ENCODE measurements at places on chromosomes 2 and 18.

- no peak for DNase-seq
These were observed 14.7 kb downstream of the CAPN10 start for GRCh38 chr2:240601061-240601830.

- no peak for DNase-seq
These were observed 146.1 kb upstream of the SATB2 start for GRCh38 chr2:199603721-199604291.

DNA sequence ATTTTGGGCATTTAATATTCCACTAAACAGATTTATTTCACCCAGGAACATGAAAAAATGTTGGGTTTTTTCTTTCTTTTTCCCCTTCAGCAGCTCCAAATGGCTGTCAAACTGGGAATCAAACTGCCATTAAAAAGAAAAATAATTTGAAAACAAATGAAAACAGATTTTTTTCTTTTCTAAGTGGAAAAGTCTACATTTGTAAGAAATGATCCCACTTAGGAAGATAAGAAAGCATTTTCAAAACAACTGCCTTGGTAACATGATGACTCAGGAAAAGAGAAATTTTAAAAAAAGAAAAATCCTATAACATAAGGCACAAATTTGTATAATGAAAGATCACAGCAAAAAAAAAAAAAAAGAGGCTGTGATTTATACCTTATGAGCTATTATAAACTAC lies 20.0 kb downstream of the ZNF521 start:
- no peak for DNase-seq

DNA sequence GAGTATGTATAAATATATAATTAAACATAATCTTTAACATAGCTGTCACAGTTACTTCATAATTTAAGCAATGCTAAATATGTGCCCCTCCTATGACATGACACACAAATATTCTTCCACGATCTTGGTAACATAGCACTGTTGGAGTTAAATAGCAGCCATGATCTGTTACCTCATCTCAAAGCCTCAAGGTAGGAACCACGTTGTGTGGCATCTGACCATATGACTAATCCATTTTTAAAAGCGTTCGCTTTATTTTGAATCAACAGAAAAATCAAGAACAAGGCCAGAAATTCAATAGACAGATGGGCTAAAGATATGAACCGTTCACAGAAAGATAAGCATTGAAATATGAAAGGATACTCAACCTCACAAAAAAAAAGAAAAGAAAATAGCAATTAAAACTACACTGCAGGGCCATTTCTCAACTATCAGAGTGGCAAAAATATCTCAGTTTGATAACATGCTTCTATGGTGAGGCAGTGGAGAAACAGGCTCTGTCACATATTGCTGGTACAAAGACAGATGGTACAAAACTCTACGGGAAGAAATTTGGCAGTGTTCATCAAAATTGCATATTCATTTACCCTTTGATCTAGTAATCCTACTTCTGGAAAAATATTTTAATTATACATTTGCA lies 105.9 kb downstream of the TMX3 start:
- DNase-seq, result peak; percentile 79

DNA sequence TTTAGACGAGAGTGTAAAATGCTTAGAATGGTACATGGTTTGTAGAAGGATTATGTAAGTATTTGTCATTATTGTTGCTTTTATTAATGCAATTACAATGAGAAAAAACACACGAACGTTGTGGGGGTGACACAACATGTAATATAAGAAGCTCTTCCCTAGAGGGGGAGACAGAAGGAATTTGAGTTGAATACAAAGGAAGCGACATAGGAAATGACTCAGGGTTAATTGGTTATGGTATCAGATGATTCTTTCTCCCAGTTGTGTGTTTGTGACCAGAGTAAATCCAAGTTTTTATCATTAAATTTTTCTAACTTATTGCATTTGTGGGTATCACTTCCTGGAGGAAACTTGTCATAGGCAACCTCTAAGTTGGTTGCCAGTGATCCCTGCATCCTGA lies 625.6 kb upstream of the CDH2 start:
- no peak for DNase-seq

DNA sequence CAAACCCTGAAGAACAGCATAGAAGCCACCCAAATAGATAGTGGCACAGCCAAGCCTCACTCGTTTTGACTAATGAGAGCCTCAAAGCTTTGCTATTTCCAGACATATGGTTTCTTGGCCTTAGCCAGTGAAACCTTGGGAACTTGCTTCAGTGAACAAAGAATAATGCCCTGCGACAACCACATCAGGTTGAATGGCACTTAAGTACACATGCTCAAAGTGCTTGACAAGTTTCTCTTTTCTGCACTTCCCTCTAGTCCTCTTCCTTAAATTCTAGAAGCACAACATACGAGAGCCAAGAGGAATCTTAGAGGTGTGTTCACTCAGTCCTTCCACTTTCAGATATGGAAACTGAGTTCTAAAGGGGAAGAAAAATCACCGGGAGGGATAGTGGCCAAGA lies 258.3 kb downstream of the HAUS1 start:
- no peak for DNase-seq

- DNase-seq, result no peak
These were observed 5.9 kb upstream of the SCYGR2 start for GRCh38 chr2:227592694-227593387.

DNA sequence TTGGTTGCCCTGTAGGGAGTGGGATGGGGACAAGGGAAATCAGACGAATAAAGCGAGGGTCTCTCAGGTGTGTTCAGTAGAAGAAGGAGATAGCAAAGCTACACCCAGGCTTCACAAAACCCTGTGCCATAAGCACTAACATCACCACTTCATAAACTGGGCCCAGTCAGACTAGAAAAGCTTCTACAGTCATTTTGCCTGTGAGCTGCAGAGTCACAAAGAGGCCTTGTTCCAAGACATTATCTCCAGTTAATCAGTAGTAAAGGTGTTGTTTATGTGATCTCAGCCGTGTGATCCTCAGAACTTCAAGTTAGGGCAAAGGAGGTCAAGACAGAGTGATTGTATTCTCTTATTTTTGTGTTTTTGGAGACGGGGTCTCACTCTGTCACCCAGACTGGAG lies 148.0 kb downstream of the GALR1 start:
- no peak for DNase-seq

- no peak for DNase-seq
These were observed 261.7 kb upstream of the MAP2 start for GRCh38 chr2:209162129-209162528.

DNA sequence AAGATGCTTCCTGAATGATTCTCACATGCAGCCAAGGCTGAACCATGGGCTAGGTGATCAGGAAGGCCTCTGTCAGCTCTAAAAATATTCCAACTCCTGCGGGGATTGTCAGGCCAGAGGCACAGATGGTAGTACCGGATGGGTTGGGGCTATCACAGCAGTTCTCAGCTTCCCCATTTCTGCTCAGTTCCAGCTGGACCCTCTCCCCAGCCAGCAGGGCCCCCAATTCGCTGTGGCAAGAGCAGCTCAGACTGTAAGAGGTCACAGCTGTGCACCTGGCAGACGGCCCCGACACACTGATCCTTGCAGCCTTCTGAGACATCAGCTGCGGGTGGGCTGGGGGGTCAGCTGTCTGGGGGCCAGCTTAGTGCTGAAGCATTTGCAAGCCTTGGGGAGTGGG lies 43.6 kb upstream of the TCF7L1 start:
- peak; percentile 8 for DNase-seq

GRCh38 chr2:134711692-134712091 lies 7.1 kb downstream of the TMEM163 start:
- no peak for DNase-seq

DNA sequence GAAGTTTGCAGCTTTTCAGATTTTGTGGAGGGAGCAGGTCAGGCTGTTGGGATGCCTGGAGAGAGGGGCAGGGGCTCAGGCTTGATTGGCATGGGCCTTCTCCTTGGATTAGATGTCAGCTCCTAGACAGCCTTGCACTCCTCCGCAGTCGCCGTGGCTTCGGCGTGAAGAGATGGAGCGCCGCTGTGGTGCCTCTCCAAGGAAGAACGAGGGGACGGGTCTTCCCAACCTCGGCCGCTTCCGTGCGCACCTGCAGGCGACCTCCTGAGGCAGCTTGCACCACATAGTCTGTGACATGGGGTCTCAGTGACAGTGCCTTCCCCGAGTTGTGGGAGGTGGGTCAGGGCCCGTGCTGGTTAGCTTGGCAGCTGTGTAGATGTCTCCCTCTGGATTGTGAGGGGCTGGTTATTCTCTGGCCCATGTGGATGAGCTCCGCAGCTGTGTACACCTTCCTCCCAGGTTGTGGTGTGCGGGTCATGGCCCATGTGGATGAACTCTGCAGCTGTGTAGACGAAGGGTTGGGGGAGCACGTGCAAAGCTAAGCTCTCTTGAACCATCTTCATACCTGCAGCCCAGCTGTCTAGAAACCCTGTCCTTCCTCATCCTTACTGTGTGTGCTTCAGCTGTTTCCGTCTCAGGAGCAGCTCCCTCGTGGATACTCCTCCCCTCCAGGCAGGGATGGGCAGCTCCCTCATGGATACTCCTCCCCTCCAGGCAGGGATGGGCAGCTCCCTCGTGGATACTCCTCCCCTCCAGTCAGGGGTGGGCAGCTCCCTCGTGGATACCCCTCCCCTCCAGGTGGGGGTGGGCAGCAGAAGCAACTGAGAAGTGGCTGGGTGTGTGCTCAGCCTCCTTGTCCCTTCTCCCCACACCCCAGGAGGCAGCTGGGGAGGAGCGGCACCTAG lies 170.3 kb downstream of the LDLRAD4 start:
- DNase-seq, result no peak

DNA sequence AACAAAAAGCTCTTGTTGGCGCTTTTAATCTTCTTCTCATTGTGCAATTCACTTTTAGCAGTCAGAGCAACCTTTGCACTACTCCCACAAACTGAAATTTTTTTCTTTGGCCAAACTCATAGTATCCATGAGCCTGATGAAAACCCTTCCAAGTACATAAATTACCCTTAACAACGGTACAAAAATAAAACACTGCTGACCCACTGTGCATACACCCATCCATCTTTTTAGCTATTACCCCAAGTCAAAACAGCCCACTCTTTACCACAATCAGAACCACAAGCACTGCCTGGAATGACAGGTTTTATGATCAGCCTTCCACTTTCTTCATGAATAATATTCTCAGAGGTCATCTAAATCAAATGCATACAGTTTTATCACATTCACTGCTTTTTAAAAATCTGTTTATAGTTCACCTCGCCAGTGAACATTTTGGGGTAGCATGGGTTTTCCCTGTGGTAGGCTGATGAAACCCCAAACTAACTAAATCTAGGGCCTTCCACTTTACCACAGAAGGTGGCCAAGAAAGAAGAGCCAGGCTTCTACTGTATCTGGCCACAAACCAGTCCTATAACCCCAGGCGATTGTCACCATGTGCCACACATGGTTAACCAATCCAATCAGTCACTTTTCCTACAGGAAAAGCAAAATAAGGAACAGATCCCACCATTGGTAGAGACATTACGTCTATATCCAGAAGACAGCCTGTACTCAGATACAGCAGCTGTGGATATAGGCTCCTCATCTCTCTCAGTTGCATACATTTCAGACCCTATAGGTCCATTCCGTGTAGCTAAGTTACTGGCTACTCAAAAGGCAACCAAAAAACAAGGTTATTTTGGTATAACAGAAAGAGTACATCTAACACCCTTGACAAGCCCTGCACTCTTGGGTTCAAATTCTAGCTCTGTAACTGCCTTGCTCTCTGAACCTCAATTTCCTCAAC lies 171.3 kb downstream of the THADA start:
- DNase-seq, result no peak

DNA sequence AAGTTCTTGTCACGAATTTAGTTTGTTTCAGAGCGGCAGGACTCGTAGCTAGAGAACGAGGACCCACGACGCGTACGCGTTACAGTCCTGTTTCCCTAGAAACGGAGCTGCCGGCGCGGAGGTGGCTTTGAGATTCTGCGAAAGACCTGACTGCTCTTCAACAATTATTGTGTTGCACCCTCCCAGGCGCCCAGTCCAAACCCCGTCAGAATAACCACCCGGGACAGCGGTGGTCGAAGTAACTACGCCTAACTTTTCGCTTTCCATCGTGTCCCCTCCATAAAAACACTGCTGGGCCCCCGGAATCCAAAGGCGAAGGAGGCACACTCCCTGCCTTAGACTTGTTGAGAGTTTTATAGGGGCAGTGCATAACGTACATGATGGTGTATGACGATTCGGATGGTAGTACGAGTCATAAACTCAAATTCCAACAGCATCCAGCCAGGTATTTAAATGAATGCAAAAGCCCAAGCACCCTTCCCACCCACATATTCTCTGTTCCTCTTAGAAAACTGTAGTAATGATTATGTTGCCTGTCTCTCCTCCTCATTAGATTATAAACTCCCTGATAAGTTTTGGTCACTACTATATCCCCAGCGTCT lies 651 bp upstream of the STAM2 start:
- no peak for DNase-seq

- no peak for DNase-seq
These were observed 53.9 kb upstream of the ACVR1 start for GRCh38 chr2:157929871-157930667.

GRCh38 chr18:74097803-74098202 lies 49.8 kb downstream of the FBXO15 start:
- DNase-seq, result no peak

DNA sequence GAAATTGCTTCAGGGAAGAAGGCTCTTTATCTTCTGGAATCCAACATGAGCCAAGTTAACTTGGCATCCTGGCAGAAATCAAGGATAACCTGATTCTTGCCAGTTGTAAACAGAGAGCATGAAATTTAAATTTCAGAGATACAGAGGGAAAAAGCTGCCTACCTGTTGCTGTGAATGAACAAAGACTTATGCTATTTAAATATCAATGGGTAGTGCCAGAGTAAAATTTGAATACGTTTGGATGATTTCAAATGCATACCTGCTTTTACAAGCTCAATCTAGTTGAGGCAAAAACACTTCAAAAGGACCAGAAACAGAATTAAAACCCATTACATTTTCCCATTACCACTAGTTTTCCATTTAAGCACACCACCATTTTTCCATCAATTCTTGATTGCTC lies 60.9 kb downstream of the CHST9 start:
- DNase-seq, result no peak

GRCh38 chr2:10427618-10427949 lies 20.5 kb downstream of the ODC1 start:
- no peak for DNase-seq

DNA sequence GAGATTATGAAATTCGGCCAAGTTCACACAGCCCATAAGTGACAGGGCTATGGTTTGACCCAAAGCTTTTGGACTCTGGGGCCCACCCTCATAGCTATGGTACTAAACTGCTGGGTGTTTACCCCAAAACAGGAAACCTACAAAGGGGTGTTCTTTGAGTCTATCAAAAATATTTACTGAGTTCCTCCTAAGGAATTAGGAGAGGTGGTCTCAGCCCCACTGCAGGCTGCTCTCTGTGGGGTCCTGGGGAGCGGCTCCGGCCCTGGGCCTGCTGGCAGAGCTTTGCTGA lies 45.5 kb downstream of the SDC1 start:
- no peak for DNase-seq

- DNase-seq, result no peak
These were observed 190.4 kb downstream of the MC4R start for GRCh38 chr18:60182223-60182622.

DNA sequence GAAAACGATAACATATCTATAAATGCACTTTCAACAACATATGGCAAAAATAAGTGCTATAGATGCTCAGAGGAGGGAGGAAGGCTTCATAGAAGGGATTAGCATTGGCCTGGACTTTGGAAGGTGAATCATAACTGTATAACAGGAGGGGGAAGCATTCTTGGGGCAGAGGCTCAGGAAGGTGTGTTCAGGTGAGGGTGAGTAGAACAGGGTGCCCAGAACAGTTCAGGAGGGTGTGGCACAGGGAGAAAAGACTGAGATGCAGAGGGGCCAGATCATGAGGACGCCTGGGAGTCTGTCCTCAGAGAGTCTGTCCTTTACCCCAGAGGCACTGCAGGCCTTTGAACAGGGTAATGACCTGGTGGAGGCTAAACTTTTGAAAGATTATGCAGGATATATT lies 29.3 kb upstream of the MEP1B start:
- DNase-seq, result no peak

Measured in cerebellar nuclear complex (tissue), 1 donor.